ENCODE measurements at places on chromosomes 1 and 21.

DNA sequence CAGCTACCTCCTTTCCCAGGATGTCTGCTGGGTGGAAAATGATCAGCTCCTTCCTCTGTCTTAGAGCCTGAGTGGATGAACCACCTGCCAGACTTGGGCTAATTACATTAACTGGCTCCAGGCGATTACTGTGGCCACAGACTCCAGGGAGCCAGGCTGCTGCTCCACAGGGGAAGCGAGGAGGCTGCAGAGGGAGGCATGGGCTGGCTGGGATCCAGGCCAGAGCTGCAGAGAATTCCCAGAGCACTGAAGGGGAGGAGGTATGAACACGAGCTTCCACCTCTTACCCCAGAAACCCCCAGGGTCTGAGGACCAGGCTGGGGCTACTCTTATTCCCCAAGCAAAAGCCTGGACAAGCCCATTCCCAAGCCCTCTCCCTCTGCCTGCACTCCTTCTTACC is 136.0 kb upstream of the KLHDC7A start:
- DNase-seq: no peak

- DNase-seq: no peak
Measured at GRCh38 chr21:42299324-42300044, 15.7 kb downstream of the TFF3 start.

- no peak for DNase-seq
Measured at GRCh38 chr21:44929799-44930542, 9.3 kb upstream of the ITGB2 start.

DNA sequence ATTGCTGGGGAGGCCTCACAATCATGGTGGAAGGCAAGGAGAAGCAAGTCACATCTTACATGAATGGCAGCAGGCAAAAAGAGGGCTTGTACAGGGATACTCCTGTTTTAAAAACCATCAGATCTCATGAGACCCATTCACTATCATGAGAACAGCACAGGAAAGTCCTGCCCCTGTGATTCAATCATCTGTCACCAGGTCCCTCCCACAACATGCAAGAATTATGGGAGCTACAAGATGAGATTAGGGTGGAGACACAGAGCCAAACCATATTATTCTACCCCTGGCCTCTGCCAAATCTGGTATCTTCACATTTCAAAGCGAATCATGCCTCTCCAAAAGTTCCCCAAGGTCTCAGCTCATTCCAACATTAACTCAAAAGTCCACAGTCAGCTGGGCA is 11.1 kb upstream of the MIA3 start:
- no peak for DNase-seq

DNA sequence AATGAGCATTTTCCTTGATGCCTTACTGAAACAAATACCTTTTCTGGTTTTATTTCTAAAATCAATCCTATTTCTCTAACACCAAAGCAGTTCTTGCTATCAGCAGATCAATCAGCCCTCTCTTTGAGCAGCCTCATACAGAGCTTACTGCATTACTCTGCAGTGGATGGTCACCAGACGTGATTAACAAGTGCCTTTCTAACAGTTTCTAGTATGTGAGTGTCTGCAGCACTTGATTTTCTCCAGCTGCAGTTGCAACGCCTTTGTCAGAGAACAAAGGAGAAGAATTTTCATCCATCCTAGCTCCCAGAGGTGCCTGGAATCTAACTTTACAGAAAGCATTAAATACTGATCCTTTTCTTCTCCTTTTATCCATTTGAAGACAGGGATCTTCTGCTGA is 177.3 kb upstream of the SGIP1 start:
- DNase-seq: no peak

DNA sequence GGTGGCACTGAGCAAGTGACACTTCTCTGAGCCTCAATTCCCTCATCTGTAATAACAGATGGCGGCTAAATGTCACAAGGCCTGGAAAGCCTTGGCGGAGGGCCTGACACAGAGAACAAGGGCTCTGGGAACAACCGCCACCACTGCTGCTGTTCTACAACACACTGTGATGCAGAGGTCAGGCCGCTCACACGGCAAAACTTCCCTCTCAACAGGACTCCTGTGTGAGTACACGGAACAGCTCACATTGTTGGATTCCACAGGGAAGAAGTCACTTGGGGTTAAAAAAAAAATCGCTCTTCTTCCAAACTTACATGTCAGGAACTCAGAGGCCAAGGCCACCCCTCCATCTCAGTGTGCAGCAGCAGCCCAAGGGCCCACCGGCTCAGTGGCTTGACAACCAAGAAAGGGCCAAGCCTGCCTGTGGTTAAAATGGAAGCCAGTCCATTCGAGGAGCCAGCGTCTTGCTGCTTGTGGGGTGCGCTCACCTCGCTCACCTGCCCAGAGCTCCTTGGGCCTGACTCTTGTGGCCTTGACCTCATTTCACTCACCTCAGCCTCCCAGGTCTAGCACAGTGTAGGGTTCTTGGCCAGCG is 101.1 kb downstream of the RAVER2 start:
- DNase-seq: no peak

GRCh38 chr1:15350151-15350550 is 59.5 kb upstream of the EFHD2 start:
- DNase-seq: no peak

DNA sequence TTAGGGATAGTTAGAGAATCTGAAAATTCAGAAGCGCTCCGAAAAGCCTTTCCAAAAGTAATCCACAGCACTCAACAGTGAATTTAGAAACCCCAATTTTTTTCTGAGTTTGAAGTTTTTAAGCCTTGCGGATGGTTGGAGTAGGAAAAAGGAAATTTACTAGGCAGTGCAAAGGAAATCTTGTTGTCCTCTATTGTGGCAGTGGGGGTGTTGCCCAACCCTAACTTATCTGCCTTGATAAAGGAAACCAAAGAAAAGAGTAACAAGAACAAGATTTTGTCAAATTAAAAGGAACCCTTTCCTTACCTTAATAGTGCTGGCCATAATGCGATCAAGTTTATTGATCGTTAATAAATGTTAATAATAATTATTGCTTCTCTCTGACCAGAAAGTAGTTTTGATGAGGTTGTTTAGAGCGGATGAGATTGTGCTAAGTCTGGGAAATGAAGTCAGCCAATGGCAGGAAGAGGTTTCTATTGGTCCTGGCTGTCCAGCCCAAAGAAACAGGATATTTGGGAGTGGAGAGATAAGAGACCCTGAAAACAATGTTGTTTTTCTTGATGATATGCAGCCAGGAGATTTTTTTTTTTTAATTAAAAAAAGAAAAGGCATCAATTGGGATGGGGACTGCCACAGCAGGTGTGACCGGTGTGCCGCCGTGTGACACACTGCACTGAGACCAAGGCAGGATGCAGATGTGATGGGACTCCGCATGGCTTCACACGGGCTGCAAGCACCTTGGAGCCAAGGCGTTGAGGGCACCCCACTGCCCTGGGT is at the start of gene ERG:
TSS of gene ERG (minus strand) at position 421 of the 777 bp plus-strand sequence. CDS start at position 324, 97 bp downstream.
- DNase-seq: no peak

DNA sequence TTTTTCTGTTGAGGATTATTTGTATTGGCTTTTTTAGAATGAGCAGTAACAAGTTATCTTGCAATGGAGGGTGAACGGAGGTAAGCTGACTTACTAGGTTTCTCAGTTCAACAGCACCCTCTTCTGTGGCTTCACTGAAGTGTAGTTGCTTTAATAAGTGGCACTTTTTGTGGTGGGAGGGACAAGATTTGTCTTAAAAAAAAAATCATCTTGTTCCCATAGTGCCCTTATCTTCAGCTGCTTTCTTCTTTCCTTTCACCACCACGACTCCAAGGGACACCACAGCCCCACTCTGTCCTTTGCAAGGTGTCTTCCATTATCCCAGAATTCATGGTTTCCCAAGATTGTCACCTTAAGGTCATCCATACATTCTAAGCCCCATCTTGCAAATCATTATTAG is 92.9 kb downstream of the PIGK start:
- no peak for DNase-seq

GRCh38 chr1:219563568-219563967 is 49.3 kb downstream of the ZC3H11B start:
- no peak for DNase-seq

DNA sequence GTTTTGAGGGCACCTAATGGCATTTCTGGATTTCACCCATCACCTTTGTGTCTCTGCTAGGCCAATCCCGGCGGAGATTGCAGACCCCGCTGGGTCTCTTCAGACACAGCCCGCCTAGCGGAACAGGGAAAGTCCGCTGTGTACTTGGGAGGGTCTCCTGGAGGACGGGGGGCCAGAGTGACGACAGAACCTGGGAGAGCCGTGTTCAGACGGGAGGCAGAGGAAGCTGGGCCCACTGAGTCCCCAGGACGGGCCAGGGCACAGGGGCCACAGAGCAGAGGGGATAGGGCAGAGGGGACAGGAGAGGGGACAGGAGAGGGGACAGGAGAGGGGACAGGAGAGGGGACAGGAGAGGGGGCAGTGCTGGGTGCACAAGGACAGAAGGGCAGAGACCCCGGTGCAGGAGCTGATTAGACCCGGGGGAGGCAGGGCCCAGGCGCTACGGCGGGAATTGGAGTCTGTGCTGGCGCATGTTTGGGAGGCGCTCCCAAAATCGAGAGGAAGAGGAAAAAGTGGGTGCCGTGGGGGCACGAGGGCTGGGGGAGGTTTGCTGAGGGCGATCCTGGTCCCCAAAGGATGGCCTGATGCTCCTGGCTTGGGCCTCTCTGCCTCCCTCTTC is 12.7 kb downstream of the TRPM2 start:
- DNase-seq: no peak

DNA sequence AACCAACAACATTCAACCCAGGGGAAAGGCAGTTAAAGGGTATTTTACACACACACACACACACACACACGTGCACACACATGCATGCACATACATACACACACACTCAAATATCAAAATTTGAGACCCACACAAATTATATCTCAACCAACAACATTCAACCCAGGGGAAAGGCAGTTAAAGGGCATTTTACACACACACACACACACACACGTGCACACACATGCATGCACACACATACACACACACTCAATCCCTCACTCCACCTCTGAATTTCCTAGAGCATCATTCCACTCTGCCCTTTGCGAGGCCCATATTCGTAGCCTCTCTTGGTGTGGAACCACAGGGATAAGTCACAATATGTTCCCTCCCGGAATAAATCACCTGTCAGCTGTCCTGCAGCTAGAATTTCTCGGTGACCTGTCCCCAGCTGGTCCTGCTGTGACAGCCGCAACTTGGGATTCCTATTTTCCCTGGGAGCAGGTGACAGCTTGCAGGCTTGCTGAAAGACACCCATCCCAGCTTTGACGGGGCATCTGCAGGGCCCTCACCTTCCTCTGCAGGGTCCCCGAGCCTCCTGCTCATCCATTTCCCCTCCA is 122.7 kb downstream of the PSMG1 start:
- no peak for DNase-seq

- DNase-seq: no peak
Measured at GRCh38 chr1:100107696-100108095, 25.0 kb downstream of the SASS6 start.

DNA sequence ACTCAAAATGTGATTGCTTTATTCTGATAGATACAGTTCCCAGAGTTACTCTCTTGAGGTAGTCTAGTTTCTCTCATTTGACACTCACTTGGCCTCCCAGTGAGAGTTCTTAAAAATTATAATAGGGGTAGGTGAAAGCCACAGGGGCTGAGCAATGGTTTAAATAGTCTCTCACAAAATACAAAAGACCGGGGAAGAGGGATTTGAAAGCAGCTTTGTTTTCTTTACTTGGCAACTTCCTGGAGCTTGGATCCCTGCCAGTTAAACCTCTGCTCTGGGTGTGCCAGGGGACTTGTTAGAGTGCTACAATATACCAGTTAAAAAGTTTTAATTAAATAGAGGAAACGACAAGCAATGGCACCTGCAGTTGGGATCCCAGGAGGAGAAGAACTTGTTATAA is 31.7 kb downstream of the OR13G1 start:
- DNase-seq: no peak

DNA sequence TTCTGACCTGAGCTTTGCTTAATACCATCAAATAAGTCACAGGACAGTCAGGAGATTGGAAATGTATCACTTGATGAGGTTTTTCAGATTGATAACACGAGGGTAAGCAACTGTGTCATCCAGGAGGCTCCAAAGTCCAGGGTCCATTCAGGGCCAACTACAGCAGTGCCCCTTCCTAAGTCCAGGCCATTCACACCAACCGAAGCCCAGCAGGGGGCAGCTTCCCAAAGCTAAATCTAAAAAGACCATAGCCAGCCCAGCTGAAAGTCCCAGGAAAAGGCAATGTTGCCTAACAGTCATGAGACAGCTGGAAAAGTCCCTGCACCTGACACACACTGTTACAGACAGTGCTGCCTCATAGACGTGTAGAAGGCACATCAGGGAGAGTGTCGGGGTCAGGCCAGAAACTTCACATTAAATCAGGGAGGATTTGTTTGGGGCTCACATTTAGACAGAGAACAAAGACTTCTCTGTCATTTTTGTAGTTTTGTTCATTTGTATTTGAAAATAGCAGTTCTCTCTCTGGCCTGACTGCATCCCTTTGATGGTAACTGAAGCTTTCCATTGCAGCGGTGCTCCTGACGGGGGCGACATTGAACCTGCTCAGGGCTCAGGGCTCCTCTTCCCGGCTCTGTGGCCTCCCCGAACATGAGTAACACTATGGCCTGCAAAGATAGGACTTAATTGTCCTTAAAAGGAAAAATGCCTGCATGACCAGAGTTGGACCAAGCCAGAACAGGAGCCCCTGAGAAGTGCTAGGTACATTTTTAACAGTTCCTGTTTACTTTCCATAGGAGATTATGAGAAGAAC is 200.4 kb downstream of the NRIP1 start:
- DNase-seq: peak; percentile 76

- DNase-seq: no peak
Measured at GRCh38 chr1:61782771-61783170, 40.5 kb downstream of the PATJ start.

GRCh38 chr1:48644190-48644900 is 132.3 kb downstream of the BEND5 start:
- DNase-seq: no peak

GRCh38 chr1:150386592-150386991 is 22.6 kb downstream of the RPRD2 start:
- DNase-seq: no peak

DNA sequence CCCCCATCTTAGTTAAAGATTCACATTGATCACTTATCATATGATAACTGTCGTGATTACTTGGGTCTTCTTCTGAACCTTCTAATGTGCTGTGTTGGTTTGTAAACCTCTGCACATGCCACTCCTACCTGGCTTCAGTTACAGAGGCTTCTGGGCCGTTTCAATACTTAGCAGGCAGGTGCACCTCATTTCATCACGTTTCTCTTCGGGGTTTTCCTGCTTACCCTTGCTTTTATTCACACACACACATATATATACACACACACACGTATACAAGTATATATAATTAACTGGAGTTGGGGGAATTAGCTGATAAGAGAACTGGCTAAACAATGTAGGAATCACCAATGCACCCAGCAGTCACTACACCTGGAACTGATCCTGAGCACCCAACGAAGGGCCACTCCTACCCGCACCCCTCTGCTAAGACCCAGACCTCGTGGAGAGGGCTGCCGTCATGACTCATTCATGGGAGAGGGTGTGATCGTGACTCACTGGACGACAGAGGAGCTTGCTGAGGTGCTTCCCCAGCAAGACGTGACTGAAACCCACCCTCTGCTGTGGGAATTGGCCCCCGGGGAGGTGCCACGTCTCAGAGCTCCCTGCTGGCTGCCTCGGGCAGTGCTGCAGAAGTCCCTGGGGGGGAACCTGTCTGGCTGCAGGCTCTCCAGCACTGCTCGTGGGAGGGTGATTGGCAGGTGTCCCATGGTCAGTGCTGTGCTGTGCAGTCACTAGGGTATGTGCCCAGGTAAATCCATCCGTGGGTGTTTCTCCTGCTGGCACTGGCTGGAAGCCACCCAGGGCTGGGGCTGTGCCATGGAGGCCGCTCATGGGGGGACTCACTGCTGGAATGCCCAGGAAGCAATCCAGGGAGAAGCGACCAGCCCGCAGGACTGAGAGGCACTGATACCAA is 166.6 kb downstream of the DYRK1A start:
- DNase-seq: no peak

- DNase-seq: no peak
Measured at GRCh38 chr1:121522061-121522759, 337.4 kb downstream of the SRGAP2C start.
